ENCODE measurements at places on chromosomes 11 and 22. TPM values are rescaled to one million over a fixed set of nuclear protein-coding genes. Genes with fewer than 3 reads are reported as not detected.

Gene OLFML1
- total RNA-seq, result 4.6 TPM

Gene PANX3
- total RNA-seq, result not detected

DNA sequence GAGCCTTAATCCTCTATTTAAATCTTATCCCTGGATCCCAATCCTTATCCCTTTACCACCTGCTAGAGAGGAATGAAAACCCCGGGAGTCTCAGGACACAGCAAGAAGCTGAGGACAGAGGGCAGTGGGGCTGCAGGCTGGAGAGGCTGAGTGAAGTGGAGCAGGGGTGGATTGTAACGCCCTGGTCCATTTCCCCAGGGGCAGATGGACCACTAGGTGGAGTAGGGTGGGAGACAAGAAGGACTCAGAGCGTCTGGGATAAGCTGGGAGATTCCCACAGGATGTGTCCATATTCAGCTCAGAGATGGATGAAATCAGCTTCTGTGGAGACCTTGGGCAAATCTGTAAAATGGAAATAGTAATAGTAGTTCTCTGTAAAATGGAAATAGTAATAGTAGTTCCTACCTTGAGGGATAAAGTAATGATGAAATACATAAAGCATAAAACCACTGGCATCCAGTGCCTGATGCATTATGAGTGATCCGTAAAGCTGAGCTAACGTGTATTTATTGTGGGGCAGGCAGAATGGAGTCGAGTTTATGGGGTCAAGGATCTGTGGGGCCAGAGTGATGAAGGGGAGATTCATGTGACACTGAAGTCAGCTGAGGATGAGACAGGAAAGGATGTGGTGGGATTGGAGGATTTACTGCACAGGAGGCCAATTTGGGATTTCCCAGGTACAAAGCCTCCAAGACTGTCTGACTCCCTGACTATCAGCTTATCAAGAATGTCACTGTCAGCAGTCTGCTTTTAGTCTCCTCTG is 1.9 kb upstream of the ROBO4 start:
- DNase-seq, result no peak

- no peak for DNase-seq
These were observed 102.1 kb downstream of the ARHGAP32 start for GRCh38 chr11:129090056-129090455.

Gene CREB3L1
- 15.1 TPM for total RNA-seq

- DNase-seq, result no peak
These were observed 27.0 kb upstream of the FSHB start for GRCh38 chr11:30203850-30204249.

GRCh38 chr11:67194096-67194495 is 72.2 kb upstream of the GRK2 start:
- no peak for DNase-seq

GRCh38 chr11:67492069-67492727 is 9.4 kb downstream of the AIP start:
- no peak for DNase-seq

DNA sequence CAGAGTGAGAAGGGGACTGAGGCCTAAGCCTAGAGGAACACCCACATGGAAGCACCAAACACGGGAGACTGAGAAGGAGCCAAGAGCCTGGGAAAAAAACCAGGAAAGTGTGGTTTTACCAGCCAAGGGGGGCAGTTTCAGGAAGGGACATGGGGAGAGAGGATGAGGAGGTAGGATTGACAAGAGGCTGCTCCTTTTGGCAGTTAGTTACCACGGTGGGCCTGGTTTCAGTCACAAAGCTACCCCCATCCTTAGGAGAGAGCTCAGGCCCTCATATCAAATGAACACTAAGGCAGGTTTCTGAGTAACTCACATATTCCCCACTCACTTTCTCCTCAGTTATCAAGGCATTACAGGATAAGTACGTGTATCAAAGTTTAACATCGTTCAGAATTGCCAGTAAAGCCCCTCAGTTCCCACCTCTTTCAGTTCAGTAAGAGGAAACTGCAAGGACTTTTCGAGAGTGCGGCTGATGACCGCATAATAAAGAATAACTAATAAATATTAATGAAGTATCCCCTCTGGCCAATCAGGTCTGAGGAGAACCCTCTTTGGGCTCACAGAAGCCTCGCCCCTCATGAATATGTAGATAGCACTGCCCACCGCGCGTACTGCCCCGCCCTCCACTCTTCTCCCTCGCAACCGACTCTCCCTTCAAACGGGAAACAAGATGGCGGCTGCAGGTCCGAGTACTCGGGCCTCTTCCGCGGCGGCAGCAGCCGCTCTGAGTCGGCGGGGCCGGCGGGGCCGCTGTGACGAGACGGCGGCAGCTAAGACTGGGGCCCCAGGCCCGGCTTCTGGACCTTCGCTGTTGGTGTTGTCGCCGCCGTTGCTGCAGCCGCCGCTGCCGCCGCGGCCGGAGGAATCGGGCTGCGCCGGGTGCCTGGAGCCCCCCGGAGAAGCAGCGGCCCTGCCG is at the start of gene RNF169:
Gene RNF169 (plus strand): TSS at position 639 of the 916 bp plus-strand sequence. CDS start 32 bp downstream, at position 671.
- peak; percentile 97 for DNase-seq

DNA sequence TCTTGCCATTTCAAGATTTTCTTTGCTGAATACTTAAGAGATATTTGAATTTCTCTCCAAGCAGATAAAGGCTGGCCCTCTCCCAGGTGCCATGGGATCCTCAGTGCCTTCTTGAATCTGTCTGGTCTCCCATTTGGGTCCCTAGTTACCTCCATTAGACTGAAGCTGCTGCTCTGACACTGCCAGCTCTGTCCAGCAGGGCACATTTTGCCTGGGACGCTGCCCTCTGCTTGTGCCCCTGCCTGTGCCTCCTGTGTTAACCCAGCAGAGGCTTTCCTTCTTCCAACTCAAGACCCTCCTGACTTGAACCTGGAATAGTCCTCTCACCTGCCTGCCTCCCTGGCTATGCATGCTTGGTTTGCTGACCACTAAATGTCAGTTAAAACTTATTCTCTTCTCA is 406.3 kb downstream of the BUD13 start:
- no peak for DNase-seq

DNA sequence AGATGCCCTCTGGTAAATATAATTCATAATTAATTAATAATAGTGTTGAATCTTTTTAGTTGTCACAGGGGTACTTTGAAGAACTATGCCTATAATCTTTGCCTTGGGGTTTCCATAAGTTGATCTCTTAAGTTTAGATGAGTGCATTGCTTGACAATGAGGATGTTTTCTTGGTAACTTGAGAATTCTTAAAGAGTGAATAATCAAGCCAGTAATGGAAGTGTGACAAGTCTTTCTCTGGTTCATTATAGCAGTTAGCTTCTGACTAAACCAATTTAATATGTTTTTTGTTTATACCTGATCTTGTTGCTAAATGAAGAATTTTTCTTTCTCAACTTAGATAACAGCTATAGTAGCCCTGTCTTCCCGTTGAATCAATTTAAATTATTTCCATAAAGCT is 46.2 kb downstream of the ATXN10 start:
- DNase-seq, result no peak

DNA sequence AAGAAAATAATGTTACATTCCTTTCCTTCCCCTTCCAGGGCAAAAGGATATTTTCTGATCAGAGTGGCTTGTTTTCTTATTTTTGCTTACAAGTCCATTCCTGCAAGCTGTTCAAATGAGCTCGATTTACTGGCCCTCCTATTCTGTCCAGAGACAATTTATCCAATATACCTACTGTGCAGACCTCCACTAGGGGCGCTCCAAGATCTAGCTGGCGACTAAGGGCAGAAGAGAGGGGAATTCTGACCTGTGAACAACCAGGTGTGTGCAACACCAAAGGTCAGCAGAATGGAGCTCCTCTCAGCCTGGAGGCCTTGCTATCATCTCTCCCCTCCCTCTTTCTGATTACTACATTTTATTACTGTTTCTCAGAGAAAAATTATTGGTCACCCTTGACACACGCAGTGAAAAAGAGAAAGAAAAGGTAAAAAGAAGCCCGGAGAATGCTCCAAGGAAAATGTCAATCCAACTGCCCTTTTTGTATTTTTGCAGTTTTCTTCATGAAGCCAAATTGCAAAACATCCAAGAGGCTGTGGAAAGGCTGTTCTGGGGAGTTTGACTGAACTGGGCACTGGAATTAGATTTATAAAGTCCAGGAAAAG is 3.2 kb downstream of the SEZ6L start:
- no peak for DNase-seq

- no peak for DNase-seq
These were observed 119.5 kb downstream of the APOL5 start for GRCh38 chr22:35837101-35837727.

Gene F2
- not detected for total RNA-seq

DNA sequence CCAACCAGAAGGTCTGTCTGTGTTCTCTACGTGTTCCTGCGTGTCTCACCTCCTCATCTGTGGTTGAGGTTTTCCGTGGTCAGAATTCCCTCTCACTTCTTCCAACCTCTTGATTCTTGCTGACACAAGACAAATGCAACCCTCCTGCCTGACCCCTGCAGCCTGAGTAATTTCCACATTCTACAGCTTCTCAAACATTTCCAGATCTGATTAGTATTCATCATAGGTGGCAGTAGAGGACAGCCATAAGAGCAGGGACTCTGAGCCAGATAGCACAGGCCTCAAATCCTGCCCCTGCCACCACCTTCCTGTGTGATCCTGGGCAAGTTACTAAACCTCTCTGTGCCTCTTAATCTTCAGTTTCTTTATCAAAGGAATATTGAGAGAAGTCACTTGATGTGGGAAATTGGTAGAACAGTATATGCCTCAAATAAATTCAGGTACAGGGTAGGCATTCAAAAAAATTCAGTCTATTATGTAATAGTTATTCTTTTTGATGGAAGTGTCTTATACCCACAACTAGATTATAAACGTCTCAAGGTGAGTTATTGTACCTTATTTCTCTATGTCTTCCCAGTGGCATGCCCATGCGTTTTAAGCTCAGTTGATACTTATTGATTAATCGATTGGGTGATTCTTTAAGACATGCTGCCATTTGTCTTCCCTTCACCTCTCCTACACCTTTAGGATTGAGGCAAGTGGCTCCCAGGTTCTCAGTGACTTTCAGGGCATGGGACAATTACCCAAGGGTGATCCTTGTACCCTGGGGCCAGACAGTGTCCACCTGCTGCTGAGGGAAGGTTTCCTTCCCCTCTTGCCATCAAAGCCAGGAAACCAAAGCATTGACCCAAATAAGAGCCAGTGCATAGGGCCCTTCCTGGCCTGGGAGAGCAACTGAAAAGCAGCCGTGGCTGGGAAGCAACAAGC is 19.6 kb downstream of the POU2AF1 start:
- no peak for DNase-seq

DNA sequence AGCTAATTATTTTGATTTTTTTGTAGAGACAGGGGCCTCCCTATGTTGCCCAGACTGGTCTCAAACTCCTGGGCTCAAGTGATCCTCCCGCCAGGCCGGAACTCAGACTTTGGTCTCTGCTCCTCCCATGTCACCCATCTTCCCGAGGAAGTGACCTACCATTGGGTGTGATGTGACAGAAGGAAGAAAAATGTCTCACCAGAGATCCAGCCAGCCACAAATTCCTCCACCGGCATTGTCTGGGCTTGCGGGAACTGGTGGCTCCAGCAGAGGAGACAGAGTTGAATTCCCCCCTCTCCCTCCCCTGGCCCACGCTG is 772 bp downstream of the SLC25A45 start:
- DNase-seq, result peak; percentile 70

DNA sequence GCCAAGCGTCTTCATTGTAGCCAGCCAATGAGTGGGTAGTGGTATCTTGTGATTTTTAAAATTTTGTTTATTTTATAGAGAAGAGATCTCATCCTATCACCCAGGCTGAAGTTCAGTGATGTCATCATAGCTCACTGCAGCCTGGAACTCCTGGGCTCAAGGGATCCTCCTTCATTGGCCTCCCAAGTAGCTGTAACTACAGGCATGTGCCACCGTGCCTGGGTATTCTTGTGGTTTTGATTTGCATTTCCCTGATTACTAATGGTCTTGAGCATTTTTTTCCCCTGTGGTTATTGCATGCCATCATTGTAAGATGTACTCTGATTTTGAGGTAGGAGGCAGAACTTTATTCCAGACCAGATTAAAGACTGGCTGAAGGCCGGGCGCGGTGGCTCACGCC is 2.4 kb upstream of the DENND6B start:
- no peak for DNase-seq

GRCh38 chr11:118691926-118692830 is 12.7 kb upstream of the TREH start:
- no peak for DNase-seq

DNA sequence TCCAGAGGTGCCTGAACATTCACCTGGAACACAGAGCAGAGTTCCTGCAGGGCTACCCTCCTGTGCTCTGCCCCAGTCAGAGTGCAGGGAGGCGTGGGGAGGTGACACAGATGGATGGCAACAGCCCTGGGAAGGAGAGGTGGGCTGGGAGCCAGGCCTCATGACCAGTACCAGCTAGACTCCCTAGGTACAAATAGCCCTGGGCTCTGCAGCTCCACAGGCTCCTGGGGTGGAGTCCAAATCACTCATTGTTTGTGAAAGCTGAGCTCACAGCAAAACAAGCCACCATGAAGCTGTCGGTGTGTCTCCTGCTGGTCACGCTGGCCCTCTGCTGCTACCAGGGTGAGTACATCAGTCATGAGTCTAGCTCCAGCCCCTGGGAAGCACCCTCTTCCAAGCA is at the start of gene SCGB1D2:
Gene SCGB1D2 (plus strand): TSS at position 219 of the 400 bp plus-strand sequence. CDS start 69 bp downstream, at position 288.
- DNase-seq, result no peak

Gene GDPD4
- total RNA-seq, result not detected

DNA sequence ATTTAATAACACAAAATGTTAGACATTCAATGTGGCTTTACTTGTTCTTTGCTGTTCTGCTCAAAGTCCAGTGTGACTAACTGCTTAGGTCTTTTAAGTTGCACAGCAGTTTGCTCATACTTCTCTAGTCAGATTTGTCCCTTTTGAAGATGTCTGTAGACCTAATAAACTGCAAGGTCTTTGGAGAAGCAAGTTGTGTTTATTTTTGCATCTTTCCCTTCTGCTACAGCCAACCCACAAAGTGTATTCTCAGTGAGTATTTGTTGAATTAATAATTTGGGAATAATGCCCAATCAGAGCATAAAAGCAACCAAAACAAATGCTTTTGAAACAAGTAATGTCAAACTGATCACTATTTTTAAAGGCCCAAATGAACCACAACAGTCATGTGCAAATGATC is 312.5 kb downstream of the CADM1 start:
- DNase-seq, result no peak

DNA sequence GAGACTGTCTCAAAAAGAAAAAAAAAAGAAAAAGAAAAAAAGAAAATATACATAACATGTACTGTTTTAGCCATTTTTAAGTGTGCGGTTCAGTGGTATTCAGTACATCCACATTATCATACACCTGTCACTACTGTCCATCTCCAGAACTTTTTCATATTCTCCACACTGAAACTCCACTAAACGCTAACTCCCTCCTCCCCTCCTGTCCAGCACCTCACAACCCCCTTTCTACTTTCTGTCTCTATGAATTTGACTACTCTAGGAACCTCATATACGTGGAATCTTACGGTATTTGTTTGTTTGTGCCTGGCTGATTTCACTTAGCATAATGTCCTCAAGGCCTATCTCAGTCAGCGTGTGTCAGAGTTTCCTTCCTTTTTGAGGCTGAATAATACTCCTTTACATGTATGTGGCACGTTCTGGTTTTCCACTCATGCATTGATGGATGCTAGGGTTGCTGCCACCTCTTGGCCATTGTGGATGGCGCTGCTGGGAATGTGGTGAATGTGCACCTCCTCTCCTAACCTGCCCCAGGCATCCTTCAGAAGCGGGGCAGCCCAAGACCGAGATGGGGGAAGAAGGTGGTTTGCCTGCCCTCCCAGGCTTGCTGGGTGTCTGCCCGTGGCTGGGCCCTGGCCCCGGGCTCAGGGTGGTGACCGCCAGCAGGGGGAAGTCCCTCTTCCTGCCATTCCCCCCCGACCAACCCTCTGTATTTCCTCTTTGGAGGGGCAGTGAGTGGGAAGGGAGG is 60.5 kb downstream of the BCR start:
- no peak for DNase-seq

Gene HORMAD2
- not detected for total RNA-seq
